Activated T-helper 1 cell treated with anti-CD3 and anti-CD28 coated beads, Interleukin-12 subunit alpha, Interleukin-12 subunit beta, Interleukin-2, Interleukin-4 antibody, amounts not matched to agents 30 ng/mL and 10 ng/mL and 1 ng/mL, durations not matched to agents 14 hours and 24 hours and 36 hours (primary cell): ENCODE measurements at places on chromosomes 6 and 20. TPM values are rescaled to one million over a fixed set of nuclear protein-coding genes. Genes with fewer than 3 reads are reported as not detected.

GRCh38 chr6:166655251-166655650 is 28.2 kb upstream of the RPS6KA2 start:
- H3K27ac ChIP-seq = no peak overlapping the region
- no peaks in the 10 kb centered on the region for H3K36me3 ChIP-seq
- DNase-seq = no peak

GRCh38 chr6:97304701-97305100 is 21.7 kb upstream of the MMS22L start:
- H3K4me3 ChIP-seq = no peak overlapping the region
- no peaks in the 10 kb centered on the region for H3K36me3 ChIP-seq
- H3K4me1 ChIP-seq = no peaks in the 10 kb centered on the region
- H3K27me3 ChIP-seq = peaks cover 8% of the 10 kb centered on the region

DNA sequence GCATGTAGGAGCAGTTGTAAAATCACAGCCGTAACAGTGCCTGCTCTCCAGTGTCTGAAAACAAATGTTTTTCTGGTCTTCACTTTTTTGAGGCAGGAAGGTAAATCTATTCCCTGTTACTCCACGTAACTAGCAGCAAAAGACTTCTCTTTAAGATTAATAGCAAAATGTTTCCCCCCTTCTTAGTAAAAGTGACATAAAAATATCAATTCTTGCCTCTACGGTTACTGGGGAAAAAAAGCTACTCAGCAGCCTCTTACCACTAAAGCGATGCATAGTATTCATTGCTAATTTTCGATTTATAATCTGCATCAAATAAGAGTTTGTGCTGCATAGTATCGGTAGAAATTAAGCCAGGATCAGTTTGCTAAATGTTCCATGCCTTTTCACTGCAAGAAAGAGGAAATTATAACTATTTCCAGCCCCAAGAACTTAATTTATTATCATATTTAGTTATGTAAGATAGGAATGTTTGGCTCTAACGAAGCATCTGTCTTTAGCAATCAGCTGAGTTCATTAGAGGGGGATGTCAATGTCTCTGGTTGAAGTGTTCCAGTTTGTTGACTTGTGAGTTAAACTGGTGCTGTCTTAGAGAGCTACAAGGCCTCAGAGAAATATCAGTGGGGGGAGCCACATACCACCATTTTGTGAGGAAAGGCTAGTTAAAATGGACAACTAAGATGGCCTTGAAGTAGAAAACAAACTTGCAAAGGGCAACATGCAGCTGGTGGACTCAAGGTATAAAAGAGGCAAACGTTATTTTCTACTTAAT is 617 bp upstream of the TSPYL1 start:
- H3K27me3 ChIP-seq = peaks cover 7% of the 10 kb centered on the region
- peak overlapping the region; percentile 95 for H3K27ac ChIP-seq
- peaks cover 47% of the 10 kb centered on the region for H3K4me1 ChIP-seq
- H3K4me3 ChIP-seq = peak overlapping the region; percentile 91
- DNase-seq = no peak

Gene HLA-DQA1
- total RNA-seq = 12.5 and 13.3 TPM in 2 replicates

Gene ADISSP
- 55.5 and 64.6 TPM in 2 replicates for total RNA-seq

- H3K36me3 ChIP-seq = no peaks in the 10 kb centered on the region
- no peaks in the 10 kb centered on the region for H3K4me1 ChIP-seq
- DNase-seq = no peak
- H3K4me3 ChIP-seq = no peak overlapping the region
- no peak overlapping the region for H3K27ac ChIP-seq
These were observed 52.1 kb downstream of the YTHDF1 start for GRCh38 chr20:63163596-63164483.

GRCh38 chr6:4163408-4164116 is 28.2 kb upstream of the ECI2 start:
- no peak overlapping the region for H3K27ac ChIP-seq
- no peaks in the 10 kb centered on the region for H3K4me1 ChIP-seq
- peaks cover 2% of the 10 kb centered on the region for H3K27me3 ChIP-seq
- no peak overlapping the region for H3K4me3 ChIP-seq
- DNase-seq = no peak

- H3K27me3 ChIP-seq = peaks cover 6% of the 10 kb centered on the region
- H3K4me1 ChIP-seq = no peaks in the 10 kb centered on the region
- DNase-seq = peak; percentile 19
- H3K27ac ChIP-seq = no peak overlapping the region
These were observed 7.3 kb upstream of the YTHDF1 start for GRCh38 chr20:63223121-63223825.

- H3K27me3 ChIP-seq = peaks cover 6% of the 10 kb centered on the region
- no peak overlapping the region for H3K27ac ChIP-seq
- no peaks in the 10 kb centered on the region for H3K36me3 ChIP-seq
- no peak overlapping the region for H3K4me3 ChIP-seq
These were observed 99.6 kb upstream of the QKI start for GRCh38 chr6:163314791-163315470.

DNA sequence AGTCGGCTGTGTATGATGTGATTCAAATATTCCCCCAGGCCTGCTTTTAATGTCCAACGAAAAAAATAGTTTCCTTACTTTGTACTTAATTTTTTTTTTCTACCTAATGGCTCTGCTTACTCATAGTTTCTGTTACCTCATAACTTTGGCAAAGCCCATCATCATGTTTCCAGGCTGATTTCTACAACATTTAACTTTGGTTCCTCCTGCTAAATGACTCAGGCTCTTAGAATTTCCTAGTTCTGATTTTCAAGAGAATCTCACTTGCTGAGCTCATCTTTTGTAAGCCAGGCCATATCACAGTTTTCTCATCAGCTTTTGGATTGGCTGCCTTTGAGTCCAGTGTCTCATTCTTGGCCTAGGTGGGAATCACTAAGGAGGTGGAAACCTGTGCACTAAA is 323.1 kb downstream of the HDGFL1 start:
- no peak overlapping the region for H3K27ac ChIP-seq
- no peaks in the 10 kb centered on the region for H3K36me3 ChIP-seq
- no peak overlapping the region for H3K4me3 ChIP-seq
- H3K27me3 ChIP-seq = no peaks in the 10 kb centered on the region
- no peaks in the 10 kb centered on the region for H3K4me1 ChIP-seq
- no peak for DNase-seq

GRCh38 chr6:46116289-46116688 is 13.5 kb upstream of the ENPP4 start:
- no peaks in the 10 kb centered on the region for H3K36me3 ChIP-seq
- no peak overlapping the region for H3K27ac ChIP-seq
- H3K4me1 ChIP-seq = no peaks in the 10 kb centered on the region
- DNase-seq = no peak
